Ecto neural progenitor cell (in vitro differentiated cells): ENCODE measurements at places on chromosomes 4 and X.
A peak's percentile ranks its signal among the peaks of the same experiment; 100 is the strongest.

GRCh38 chr4:8084031-8084660, 74.5 kb downstream of the ABLIM2 start:
- no peak for DNase-seq

DNA sequence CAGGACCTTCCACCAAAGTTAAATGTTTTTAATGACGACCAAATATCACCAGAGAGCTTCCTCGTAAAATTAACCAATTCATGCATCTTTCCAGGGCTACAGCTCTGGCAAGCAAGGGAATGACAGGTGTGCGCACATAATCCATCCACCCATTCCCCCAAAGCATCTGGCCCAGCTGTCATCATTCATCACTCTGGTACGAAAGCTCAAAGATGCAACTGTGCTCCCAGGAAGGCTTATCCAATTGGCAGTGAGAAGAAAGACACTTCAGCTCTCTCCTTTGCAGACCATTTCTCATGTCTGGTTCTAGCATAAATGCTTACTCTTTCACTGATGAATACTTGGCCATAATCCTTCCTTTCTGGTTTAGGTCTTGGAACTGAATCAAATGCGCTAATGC, 139.2 kb downstream of the NSUN7 start:
- DNase-seq, result no peak

GRCh38 chr4:145614233-145614610, 5.0 kb upstream of the MMAA start:
- no peak for DNase-seq

- no peak for DNase-seq
Observed at GRCh38 chr4:8028368-8028767, 88.7 kb upstream of the AFAP1 start.

DNA sequence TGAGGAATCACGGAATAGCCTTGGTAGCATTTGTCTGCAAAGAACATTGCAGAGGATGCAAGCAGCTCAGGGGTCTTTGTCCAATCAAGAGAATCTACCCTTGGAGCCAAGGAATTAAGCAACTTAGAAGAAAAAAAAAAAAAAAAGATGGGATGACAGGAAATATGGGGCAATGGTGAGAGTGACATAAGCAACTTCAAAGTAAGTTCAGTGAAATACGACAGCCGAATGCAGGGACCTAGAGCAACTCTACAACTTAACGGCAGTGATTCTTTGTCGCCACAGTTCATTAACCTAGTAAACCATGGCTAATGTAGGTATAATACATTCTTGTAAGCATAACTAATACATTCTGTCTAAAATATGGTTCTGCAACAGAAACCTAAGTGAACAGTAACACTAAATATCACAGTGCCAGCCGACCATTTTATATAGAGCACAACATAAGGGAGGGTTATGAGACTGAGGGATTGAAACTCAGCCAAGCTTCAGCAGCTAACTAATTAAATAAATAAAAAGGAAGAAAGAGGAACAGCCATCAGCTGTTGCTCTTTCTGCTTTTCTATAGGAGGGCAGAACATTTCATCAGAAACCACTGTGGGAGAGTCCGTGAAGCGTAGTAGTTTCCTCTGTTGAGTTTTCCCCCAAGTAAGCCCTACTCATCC, 74.7 kb downstream of the PPARGC1A start:
- no peak for DNase-seq

DNA sequence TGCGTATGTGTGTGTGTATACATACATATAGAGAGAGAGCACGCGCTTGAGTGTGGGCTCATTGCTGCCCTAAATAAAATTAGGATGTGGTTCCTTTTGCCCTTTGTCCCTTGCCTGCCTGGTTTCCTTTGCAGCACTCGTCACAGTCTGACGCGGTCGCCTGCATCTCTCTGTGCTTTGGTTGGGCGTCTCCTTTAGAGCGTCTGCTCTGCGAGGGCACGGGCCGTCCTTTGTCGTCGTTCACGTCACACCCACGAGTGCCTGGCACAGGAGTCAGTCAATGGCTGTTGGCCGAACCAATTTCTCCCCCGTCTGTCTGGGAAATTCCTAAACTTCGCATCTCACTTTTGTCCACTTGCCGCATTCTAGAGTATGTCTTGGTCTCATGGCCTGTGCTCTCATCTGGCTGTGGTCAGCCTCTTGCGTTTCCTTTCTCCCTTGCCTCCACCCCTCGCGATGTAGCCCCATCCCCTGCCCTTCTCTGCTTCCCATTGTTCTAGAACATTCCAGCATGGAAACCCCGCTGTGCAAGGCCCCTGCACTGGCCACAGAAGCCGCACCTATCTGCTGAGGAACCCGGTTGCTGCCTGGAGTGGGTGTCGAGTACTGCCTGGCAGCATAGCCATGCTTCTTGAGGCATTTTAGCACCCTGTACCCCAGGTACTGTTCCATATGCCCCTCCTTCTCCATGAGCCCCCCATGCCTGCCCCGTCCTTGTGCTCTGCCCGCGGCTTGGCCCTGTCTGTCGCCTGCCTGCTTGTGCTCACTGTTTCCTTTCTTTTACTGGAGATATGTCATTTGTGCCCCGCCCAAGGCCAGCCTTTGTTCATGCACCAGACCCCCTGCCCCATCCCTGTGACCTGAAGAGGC, 8.0 kb downstream of the MAEA start:
- DNase-seq, result no peak

DNA sequence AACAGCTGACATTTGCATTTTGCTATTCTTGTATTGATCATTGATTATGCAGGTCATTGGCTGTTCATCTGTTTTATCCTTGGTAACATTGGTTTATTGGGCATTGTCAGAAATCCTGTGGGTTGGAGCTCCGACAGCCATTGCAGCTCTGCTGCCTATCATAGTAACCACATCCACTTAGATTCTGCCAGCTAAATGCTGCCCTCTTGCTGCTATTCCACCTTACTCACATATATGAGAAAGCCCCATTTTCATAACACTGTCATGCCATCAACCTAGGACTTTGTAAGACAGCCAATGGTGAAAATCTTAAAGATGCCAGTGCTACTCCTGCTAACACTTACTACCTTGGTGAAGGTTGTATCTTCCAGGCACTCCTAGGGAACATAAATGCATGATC, 187.3 kb upstream of the CXCL13 start:
- DNase-seq, result no peak

DNA sequence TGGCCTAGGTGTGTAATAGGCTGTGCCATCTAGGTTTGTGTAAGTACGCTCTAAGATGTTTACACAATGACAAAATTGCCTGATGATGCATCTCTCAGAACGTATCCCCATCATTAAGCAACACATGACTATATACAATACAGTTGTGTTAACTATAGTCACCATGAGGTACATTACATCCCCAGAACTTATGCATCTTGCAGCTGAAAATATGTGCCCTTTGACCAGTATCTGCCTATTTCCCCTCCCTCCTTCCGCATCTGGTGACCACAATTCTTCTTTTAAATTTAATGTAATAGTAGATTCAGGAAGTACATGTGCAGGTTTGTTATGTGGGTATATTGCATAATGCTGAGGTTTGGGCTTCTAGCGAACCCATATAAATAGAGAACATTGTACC, 239.8 kb upstream of the IL1RAPL1 start:
- no peak for DNase-seq

DNA sequence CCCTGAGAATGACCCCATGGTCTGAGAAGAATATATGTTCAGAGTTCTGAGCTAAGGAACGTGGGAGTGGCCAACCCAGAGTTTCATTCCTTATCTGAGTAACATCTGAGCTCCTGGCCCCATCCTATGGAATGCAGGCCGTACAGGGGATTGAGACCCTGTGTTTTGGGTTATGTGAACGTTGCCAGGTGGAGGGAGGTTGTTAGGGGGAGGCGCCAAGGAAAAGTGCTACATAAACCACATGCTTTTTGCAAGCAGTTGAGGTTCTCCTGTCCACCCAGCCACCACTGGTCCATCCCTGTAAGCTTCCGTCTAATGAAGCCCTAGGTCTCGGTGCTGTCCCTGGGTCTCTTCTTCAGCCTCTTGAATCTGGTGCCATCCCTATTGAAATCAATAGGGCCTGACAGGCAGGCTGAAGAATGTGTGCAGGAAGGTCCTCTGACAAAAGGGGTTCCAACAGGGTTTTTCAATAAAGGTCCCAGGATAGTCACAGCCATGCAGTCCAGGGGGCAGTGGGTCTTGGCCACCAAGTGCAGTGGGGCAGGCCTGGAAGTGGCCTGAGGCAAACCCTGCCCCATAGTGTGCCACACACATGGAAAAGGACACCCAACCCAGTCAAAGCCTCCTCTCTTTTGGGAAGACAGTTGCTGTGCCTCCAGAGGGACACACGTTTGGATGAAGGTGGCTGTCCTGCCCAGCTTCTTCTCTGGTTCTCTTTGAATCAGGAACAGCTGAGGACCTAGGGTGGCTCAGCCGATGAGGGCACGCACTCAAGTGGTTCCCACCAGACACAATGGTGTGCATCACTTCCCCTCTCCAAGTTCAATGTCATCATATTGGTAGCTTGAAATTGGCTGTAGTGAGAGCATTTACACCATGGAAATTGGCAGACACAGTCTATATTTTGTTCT, 53.5 kb downstream of the HTRA3 start:
- DNase-seq, result peak; percentile 37

- DNase-seq, result peak; percentile 44
Observed at GRCh38 chr4:23235628-23236390, 543.1 kb downstream of the GBA3 start.

DNA sequence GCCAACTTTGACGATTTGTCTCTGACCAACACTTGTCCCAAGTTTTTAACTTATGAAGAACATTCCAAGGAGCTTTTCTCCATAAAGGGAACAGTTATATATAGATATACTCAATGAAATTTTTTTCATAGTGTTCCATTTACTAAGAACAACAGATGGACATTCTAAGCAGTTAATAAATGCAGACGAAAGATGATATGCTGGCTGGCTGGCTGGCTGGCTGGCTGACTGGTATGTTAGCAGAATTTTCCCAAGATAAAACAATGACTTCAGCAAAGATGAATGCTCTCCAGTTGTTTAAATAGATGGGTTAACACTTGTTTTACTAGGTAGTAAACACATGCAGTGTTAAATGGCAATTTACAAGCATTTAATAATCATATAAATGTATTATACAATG, 62.2 kb downstream of the SPANXN3 start:
- no peak for DNase-seq

DNA sequence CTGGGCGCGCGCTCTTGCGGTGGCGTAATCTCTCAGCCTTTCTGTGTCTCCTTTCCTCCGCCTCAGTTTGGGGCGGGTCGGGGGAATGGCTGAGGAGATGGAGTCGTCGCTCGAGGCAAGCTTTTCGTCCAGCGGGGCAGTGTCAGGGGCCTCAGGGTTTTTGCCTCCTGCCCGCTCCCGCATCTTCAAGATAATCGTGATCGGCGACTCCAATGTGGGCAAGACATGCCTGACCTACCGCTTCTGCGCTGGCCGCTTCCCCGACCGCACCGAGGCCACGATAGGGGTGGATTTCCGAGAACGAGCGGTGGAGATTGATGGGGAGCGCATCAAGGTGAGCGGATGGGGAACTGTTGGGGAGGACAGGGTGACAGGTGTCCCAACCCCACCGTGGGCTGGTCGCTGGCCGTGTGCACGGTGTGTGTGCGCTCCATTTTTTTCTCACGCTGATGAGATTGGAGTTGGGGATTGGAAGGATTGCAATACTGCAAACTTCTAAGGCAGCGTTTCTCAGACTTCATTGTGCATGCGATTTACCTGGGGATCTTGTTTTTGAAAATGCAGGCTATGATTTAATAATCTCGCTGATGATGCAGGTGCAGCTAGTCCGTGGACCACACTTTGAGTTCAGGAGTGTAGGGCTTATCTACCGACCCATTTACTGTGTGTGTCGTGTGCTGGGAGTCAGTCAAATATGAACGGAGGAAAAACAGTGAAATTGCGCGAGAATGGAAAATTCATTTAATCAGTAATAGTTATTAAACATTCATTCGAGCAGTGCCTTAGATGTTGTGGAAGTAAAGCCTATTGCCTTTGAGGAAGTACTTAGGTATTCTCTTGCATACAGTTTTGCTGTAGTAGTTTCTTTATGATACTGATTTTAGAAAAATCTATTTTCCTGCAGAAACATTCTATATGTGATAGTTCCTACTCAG, at the start of gene RAB33B:
RAB33B (plus strand) TSS at position 11 of the 935 bp plus-strand sequence; CDS start at position 86, 75 bp downstream.
- DNase-seq, result no peak

GRCh38 chr4:13516315-13516860, 27.9 kb downstream of the NKX3-2 start:
- no peak for DNase-seq

- peak; percentile 88 for DNase-seq
Observed at GRCh38 chrX:16870862-16871815, 977 bp upstream of the RBBP7 start.

- DNase-seq, result no peak
Observed at GRCh38 chr4:105430811-105431210, 43.1 kb downstream of the PPA2 start.

DNA sequence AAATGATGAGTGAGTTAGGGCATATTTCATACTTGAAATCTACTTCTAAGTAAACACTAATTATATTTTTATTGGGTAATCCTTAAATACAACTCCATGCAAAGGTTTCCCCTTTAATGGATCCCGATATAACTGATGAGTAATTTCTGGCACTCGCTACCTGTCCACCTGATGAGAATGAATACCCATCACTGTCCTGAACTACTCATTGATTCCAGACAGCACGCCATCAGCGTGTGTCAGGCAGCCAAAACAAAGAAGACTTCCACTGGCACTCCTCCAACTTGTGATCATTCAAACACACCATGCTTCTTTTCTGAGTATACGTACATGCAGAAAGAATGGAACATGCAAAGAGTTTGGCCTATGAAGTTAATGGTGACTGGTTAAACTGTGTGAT, 69.4 kb downstream of the HCCS start:
- no peak for DNase-seq

- no peak for DNase-seq
Observed at GRCh38 chr4:8102831-8103230, 55.8 kb downstream of the ABLIM2 start.

DNA sequence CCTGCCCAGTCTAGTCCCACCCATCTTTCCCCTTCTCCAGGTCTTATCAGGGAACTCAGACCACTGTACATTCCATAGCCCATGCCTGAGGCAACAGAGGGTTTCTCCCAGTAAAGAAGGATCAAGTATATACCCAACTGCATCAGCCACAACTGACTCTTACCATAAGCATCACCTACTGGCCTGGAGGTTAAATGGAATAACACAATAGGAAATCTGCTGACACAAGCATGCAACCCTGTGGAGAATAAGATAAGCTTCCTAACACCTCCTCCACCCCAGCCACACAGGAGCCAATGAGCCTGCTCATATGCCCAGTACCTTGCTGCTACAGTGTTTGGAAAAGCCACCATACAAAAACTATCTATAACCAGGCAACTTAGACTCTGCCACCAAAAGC, 34.6 kb upstream of the PLK4 start:
- no peak for DNase-seq

- DNase-seq, result no peak
Observed at GRCh38 chrX:12440246-12440645, 302.0 kb downstream of the FRMPD4 start.
